Osteoblast (primary cell): ENCODE measurements at places on chromosomes 3 and 15. TPM values are rescaled to one million over a fixed set of nuclear protein-coding genes. Genes with fewer than 3 reads are reported as not detected.

- DNase-seq = peak; percentile 86
These were observed 26.6 kb downstream of the ITGB5 start for GRCh38 chr3:124860599-124860998.

DNA sequence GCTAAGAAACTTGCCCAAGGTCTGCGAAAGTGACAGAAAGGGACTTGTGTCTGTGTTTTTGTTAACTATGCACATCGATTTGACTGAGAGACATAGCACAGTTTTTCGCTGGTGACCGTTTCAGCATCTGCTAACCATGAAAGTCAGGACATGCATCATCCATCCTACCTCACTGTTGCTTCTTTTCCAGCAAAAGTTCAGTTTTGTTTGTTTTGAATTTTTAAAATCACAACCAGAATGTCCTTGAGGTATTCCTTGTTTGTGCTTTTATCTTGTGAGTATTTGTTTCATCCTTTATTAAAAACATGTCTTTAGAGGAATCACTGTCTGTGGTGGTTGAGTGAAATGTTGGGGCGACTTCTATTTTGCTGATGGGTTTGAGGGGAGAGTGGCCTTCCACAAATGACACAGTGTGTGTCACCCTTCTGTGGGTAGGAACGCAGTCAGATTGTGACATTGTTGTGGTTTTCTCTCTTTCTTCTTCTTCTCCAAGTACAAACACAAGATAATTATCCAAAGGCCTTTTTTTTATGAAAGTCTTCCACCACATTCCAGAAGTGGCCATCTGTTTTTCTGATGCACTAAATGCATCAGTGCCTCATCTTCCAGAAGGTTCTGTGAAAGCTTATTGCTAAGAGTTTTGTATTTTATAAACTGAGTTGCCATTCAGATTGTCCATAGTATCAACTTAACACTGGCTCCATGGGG, 214.4 kb upstream of the NR2E3 start:
- DNase-seq = no peak

SLC12A8 gene
- total RNA-seq = 33.0 and 36.2 TPM in 2 replicates

DNA sequence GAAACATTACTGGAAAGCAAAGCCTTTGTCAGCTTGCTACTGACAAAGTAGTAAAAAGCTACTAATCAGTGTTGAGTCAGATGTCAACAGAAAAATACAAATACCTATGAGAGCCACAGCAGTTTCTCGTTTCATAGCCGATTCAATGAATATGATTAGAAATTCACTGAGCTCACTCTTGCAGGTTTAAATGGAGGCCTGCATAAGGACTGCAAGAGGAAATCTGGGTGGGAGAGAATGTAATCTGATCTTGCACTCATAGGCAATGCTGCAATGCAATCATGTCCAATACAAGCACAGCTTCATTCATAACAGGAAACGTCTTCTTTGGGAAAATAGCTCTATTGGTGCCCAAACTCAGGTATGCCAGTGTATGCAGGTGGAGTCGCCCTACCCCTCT, 608.8 kb downstream of the ROBO2 start:
- DNase-seq = no peak

DUOXA1 gene
- 0.29 and 0.36 TPM in 2 replicates for total RNA-seq

DNA sequence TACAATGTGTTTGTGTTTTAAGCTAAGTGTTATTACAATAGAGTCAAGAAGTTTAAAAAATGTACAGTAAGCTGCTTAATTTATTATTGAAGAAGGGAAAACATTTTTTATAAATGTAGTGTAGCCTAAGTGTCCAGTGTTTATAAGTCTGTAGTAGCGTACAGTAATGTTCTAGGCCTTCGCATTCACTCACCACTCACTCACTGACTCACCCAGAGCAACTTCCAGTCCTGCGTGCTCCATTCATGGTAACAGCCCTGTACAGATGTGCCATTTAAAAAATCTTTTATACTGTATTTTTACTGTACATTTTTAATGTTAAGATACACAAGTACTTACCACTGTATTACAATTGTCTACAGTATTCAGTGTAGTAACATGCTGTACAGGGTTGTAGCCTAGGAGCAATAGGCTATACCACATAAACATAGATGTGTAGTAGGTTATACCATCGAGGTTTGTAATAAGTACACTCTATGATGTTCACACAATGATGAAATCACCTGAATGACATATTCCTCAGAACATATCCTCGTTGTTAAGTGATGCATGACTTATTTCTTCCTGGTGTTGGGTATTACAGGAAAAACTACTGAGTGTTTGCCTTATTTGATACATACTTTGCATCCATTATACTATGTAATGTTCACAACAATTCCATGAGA, 156.6 kb upstream of the NUDT16 start:
- DNase-seq = no peak

ABI3BP gene
- total RNA-seq = 130 and 183 TPM in 2 replicates

ANKRD63 gene
- total RNA-seq = not detected in 2 replicates

CKMT1B gene
- total RNA-seq = not detected in 2 replicates

DNA sequence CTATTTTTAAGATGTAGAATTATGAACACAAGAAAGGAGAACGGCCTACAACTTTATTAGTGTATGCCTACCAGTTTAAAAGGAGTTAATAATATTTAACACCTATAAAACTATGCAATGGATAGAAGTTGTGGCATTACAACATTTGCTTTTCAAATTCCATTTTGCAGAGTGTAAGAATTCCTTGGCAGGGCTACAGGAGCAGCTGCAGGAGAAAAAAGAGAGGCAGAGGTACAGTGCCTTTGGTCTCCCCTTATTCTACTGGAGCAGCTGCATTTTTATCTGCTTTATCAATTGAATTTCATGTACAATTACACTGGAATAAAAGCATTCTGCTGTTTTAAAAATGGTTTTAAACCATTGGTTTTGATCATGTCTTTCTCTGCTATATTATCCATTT, 145.7 kb upstream of the KCNH8 start:
- no peak for DNase-seq

DNA sequence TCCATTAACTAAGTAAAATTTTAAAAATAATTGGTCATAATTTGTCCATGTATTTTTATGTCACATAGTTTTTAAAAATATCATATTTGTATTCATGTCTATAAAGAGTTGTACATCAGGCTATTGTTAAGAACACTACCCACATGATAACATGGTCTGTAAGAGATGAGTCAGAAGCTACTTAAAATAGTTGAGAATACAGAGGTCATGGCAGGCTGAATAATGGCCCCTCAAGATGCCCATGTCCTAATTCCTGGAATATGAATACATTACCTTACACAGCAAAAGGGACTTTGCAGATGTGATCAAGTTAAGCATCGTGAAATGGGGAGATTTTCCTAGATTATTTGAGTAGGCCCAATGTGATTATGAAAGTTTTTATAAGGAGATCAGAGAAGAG, 782.9 kb upstream of the GOLIM4 start:
- no peak for DNase-seq
